ENCODE measurements at places on chromosomes 16 and 17.

DNA sequence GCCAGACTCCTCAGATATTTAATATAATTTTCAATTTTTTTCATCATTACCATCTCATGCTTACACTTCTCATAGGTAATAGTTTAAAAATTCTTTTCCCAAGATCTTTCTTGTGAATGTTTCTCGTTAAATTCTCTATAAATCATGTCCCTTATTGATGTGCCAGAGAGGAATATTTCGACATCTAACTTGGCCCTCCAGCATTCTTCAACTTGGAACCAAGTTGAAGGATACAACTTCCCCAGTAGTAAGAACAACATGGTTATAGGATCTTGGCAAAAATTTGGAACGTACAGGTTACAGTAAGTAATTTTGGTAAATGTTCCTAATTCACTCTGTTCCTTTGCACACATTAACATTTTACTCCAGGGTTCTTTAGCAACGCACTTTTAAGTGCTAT lies 731.8 kb downstream of the CDH11 start:
- DNase-seq: no peak

GRCh38 chr16:56700195-56700594 lies 17.9 kb downstream of the MT1X start:
- no peak for DNase-seq

GRCh38 chr17:73400915-73401545 lies 89.2 kb upstream of the CDC42EP4 start:
- DNase-seq: no peak

DNA sequence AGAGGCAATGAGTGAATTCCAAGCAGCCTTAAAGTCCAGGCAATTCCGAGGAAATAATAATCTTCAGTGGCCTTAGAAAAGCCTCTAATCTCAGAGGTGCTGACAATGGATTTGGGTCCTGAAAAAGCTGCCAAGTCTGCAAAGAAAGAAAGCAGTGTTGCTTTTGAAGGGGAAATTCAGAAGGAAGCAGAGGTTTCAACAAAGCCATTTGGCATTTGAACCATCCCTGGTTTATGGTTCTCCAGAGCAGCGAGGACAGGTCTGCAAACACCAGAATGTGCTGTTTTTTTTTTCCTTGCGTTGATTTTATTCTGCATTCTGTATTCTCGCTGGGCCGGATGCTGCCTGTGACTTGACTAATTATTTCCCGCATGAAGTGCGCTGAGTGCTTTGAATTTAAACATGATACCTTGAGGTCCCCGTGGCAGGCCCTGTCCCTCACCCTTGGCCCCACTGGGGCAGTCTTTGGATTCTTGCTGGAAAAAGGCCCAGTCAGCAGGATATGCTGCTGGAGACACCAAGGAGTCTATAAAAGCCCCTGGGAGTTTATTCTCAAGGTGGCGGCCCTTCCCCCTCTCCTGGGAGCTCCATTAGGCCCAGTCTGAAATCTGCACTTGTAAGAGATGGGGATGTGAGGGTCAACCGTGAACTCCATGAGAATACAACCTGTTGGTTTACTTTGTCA lies 338.3 kb downstream of the HAPSTR1 start:
- no peak for DNase-seq
